ENCODE measurements at places on chromosomes 5 and 9.

GRCh38 chr9:30197453-30197852 is 2187.0 kb upstream of the ACO1 start:
- no peaks in the 10 kb centered on the region for H3K36me3 ChIP-seq
- no peak overlapping the region for H3K27ac ChIP-seq
- no peaks in the 10 kb centered on the region for H3K27me3 ChIP-seq
- no peak for DNase-seq
- no peak overlapping the region for H3K4me3 ChIP-seq

DNA sequence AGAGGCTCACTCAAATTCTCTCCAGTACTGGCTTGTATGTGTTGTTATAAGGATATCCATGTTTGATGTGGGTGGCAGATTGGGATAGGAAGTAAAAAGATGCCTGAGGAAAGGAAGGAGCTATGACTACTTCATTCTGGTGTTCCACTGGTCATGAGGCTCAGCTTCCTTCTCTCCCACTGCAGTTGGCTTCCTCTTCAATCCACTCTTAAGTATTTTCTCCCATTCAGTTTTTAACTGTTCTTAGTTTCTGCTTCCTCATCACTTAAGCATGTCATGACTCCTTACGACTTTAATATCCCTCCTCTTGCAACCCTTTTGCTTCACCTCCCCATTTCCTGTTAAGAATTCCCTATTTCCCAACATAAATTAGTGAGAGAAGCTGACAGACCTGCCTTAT is 81.1 kb downstream of the PJA2 start:
- H3K4me1 ChIP-seq = no peaks in the 10 kb centered on the region
- DNase-seq = no peak
- no peaks in the 10 kb centered on the region for H3K27me3 ChIP-seq
- H3K27ac ChIP-seq = no peak overlapping the region
- H3K4me3 ChIP-seq = no peak overlapping the region

DNA sequence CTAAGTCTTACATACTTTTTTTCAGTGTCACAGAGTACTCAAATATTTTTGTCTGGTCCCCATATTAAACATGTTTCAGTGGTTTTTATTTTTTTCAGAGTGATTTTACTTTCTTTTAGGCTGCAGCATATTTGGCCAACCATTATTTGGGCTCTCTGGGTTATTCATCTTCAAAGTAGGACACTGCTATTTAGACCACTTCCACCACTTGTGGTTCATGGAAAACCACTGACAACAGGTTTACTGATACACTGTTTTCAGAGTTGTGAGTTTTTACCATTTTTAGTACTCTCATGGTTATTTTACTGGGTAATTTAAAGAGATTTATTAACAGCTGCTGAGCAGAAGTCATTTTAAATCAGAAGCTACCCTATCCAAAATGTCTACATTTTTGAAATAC is 437.6 kb downstream of the KIAA0825 start:
- H3K4me3 ChIP-seq = no peak overlapping the region
- no peak overlapping the region for H3K27ac ChIP-seq
- no peaks in the 10 kb centered on the region for H3K36me3 ChIP-seq
- H3K4me1 ChIP-seq = no peaks in the 10 kb centered on the region

GRCh38 chr5:1200495-1201326 is 684 bp upstream of the SLC6A19 start:
- no peaks in the 10 kb centered on the region for H3K4me1 ChIP-seq
- no peak overlapping the region for H3K27ac ChIP-seq
- DNase-seq = no peak
- H3K36me3 ChIP-seq = no peaks in the 10 kb centered on the region
- H3K4me3 ChIP-seq = no peak overlapping the region

GRCh38 chr5:118236108-118236849 is 752.1 kb downstream of the DTWD2 start:
- H3K4me1 ChIP-seq = no peaks in the 10 kb centered on the region
- H3K36me3 ChIP-seq = no peaks in the 10 kb centered on the region
- no peaks in the 10 kb centered on the region for H3K27me3 ChIP-seq
- DNase-seq = no peak
- H3K27ac ChIP-seq = no peak overlapping the region

DNA sequence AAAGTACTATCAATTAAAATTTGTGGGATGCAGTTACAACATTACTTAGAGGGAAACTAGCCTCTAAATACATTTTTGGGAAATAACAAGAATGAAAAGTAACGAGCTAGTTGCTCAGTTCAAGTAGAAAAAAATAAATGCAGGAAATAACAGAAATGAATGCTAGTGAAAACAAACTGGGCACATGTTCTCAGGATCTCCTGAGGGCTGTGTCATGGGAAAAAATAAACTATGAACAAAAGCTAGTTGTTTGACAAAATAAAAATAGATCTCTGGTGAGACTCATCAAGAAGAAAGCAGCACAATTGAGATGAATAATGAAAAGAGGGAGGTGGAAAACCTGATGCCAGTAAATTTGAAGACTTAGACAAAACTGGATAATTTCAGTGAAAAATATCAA is 16.3 kb downstream of the IDNK start:
- no peak overlapping the region for H3K27ac ChIP-seq
- no peak overlapping the region for H3K4me3 ChIP-seq
- no peaks in the 10 kb centered on the region for H3K36me3 ChIP-seq

DNA sequence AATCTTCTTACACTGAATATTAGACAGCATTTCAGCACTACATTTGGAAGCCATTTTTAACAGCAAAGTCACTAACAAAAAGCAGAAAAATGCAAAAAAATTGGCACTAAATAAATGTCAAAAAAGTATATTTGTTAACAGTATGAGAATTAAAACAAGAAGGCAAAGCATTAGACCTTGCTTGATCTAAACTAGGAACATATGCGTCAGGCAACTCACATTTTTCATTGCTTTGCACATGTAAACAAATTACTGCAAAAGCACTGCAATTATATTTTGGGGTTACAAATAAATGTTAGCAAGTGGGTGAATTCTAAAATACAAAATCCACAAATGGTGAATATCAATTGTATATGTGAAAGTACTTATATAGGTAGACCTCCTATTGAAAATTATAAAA is 49.0 kb upstream of the RAPGEF6 start:
- no peaks in the 10 kb centered on the region for H3K4me1 ChIP-seq
- no peak overlapping the region for H3K4me3 ChIP-seq
- no peaks in the 10 kb centered on the region for H3K36me3 ChIP-seq
- no peaks in the 10 kb centered on the region for H3K27me3 ChIP-seq
- no peak for DNase-seq
- H3K27ac ChIP-seq = no peak overlapping the region

GRCh38 chr9:89613912-89614892 is 9.4 kb downstream of the GADD45G start:
- H3K27ac ChIP-seq = no peak overlapping the region
- H3K4me3 ChIP-seq = no peak overlapping the region

GRCh38 chr9:99726758-99727157 is 94.9 kb upstream of the NR4A3 start:
- no peaks in the 10 kb centered on the region for H3K36me3 ChIP-seq
- H3K27ac ChIP-seq = no peak overlapping the region
- H3K4me1 ChIP-seq = no peaks in the 10 kb centered on the region
- no peaks in the 10 kb centered on the region for H3K27me3 ChIP-seq
- H3K4me3 ChIP-seq = no peak overlapping the region

GRCh38 chr9:20041697-20042081 is 252.9 kb upstream of the SLC24A2 start:
- no peak for DNase-seq
- no peaks in the 10 kb centered on the region for H3K4me1 ChIP-seq
- H3K4me3 ChIP-seq = no peak overlapping the region
- no peak overlapping the region for H3K27ac ChIP-seq
- H3K36me3 ChIP-seq = no peaks in the 10 kb centered on the region

DNA sequence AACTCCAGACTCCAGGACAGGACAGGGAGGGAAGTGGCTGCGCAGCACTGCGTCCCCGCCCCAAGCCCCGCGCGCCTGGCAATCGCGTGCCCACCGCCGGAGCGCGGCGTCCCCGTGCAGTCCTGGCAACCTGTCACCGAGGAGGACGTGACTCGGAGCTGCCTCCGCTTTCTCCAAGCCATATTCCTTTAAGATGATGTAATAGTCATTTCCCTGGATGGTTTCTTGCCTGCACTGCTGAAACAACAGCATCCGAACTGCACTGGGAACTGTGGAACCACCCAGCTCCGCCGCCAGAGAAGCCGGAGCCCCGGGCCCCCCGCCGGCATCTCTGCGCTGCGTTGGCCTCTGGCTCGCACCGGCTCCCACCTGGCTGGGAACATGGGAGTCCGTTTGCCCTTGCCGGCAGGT is 34.5 kb downstream of the KCTD16 start:
- no peaks in the 10 kb centered on the region for H3K27me3 ChIP-seq
- DNase-seq = peak; percentile 30
- no peaks in the 10 kb centered on the region for H3K36me3 ChIP-seq
- no peak overlapping the region for H3K4me3 ChIP-seq
- peaks cover 3% of the 10 kb centered on the region for H3K4me1 ChIP-seq

DNA sequence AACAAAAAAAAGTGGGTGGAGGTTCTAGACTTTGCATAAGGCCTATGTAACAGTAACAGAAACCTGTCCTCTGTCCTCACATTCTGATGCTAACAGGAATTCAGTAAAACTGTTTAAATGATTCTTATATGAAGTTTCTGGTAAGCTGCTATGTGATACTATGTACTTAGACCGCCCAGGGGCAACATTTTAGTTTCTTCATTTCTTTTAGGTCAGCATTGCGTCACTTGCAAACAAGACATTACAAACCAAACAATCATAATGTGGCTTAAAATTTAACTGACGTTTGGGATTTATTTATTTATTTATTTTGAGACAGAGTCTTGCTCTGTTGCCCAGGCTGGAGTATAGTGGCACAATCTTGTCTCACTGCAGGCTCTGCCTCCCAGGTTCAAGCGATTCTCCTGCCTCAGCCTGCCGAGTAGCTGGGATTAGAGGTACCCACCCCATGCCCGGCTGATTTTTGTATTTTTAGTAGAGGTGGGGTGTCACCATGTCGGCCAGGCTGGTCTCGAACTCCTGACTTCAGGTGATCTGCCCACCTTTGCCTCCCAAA is 44.3 kb downstream of the TENT4A start:
- H3K27me3 ChIP-seq = no peaks in the 10 kb centered on the region
- no peak overlapping the region for H3K4me3 ChIP-seq
- no peaks in the 10 kb centered on the region for H3K36me3 ChIP-seq
- no peaks in the 10 kb centered on the region for H3K4me1 ChIP-seq
- no peak overlapping the region for H3K27ac ChIP-seq

- no peak overlapping the region for H3K4me3 ChIP-seq
- no peaks in the 10 kb centered on the region for H3K4me1 ChIP-seq
- no peak for DNase-seq
Observed at GRCh38 chr5:95020345-95020744, 264.5 kb downstream of the MCTP1 start.

DNA sequence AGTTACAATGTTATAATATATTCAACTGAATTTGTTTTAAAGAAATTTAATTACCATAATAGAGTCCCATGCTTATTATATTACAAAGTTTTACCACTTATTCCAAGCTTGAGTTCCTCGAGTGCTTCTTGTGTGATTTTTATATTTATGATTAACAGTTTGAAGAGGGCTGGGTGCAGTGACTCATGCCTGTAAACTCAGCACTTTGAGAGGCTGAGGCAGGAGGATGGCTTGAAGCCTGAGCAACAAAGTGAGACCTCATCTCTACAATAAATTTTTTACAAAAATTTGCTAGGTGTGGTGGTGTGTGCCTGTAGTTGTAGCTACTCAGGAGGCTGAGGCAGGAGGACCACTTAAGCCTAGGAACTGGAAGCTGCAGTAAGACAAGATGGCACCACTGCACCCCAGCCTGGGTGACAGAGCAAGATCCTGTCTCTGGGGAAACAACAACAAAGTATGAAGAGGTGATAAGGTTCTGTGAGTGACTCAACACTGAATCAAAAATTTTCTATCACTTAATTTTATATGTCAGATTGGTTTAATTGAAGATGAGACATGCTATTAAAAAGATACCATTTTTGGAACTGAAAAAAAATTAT is 9.2 kb downstream of the POC5 start:
- no peak overlapping the region for H3K27ac ChIP-seq
- no peaks in the 10 kb centered on the region for H3K4me1 ChIP-seq
- no peak overlapping the region for H3K4me3 ChIP-seq
- no peak for DNase-seq
- no peaks in the 10 kb centered on the region for H3K27me3 ChIP-seq

DNA sequence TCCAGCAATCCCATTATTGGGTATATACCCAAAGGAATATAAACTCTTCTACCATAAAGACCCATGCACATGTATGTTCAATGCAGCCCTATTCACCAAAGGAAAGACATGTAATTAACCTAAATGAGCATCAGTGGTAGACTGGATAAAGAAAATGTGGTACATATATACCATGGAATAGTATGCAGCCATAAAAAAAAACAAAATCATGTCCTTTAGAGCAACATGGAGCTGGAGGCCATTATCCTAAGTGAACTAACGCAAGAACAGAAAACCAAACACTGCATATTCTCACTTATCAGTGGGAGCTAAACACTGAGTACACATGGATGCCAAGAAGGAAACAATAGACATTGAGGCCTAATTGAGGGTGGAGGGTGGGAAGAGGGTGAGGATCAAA is 27.8 kb downstream of the DTWD2 start:
- H3K36me3 ChIP-seq = no peaks in the 10 kb centered on the region
- no peaks in the 10 kb centered on the region for H3K27me3 ChIP-seq

GRCh38 chr9:13487498-13487897 is 208.0 kb upstream of the MPDZ start:
- H3K27ac ChIP-seq = no peak overlapping the region
- DNase-seq = no peak
- H3K36me3 ChIP-seq = no peaks in the 10 kb centered on the region
- no peak overlapping the region for H3K4me3 ChIP-seq

DNA sequence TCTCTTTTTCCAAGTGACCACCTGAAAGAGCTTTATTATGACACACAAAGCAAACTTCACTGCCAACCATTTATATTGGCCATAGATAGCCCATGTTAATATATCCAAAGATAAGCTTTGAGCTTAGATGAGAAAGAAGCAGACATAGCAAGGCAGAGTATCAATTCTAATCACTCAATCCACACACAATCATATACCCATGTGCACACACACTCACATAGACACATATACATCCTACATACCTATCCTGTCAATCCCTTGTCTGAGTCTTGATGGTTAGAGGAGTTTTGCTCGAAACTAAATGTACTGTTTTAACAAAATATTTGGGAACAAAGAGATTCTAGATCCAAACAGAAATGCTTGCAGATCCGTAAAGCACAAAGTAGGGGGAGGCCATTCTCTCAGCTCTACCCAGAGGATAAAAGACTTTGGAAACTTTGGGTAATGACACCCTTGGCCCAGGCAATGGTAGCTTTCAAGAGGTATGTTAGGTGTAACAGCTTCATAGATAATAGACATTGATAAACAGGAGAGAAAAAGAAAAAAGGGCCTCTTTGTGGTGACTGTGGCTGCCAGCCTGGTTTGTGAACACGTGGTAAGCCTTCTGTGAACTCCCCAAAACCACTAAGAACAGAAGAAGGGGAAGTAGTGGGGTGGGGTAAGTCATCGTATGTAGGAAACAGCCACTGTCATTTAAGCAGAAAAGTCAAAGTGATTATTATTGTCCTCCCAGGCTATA is 121.6 kb downstream of the TLR4 start:
- H3K4me3 ChIP-seq = no peak overlapping the region
- H3K27ac ChIP-seq = no peak overlapping the region
- H3K36me3 ChIP-seq = no peaks in the 10 kb centered on the region
- no peaks in the 10 kb centered on the region for H3K27me3 ChIP-seq
- DNase-seq = no peak
- no peaks in the 10 kb centered on the region for H3K4me1 ChIP-seq

GRCh38 chr9:32928145-32928763 is 73.2 kb downstream of the APTX start:
- no peaks in the 10 kb centered on the region for H3K4me1 ChIP-seq
- DNase-seq = no peak
- no peaks in the 10 kb centered on the region for H3K27me3 ChIP-seq
- no peak overlapping the region for H3K4me3 ChIP-seq
- no peak overlapping the region for H3K27ac ChIP-seq
- no peaks in the 10 kb centered on the region for H3K36me3 ChIP-seq

- no peak for DNase-seq
- H3K4me3 ChIP-seq = no peak overlapping the region
- no peaks in the 10 kb centered on the region for H3K36me3 ChIP-seq
Observed at GRCh38 chr5:58738336-58738735, 155.5 kb downstream of the RAB3C start.

All from uterus (tissue), 4 donors.